GM04504 (cell line): ENCODE measurements at places on chromosomes 1 and 21.

- DNase-seq: no peak
Observed at GRCh38 chr1:220473440-220473839, 54.5 kb upstream of the MARK1 start.

DNA sequence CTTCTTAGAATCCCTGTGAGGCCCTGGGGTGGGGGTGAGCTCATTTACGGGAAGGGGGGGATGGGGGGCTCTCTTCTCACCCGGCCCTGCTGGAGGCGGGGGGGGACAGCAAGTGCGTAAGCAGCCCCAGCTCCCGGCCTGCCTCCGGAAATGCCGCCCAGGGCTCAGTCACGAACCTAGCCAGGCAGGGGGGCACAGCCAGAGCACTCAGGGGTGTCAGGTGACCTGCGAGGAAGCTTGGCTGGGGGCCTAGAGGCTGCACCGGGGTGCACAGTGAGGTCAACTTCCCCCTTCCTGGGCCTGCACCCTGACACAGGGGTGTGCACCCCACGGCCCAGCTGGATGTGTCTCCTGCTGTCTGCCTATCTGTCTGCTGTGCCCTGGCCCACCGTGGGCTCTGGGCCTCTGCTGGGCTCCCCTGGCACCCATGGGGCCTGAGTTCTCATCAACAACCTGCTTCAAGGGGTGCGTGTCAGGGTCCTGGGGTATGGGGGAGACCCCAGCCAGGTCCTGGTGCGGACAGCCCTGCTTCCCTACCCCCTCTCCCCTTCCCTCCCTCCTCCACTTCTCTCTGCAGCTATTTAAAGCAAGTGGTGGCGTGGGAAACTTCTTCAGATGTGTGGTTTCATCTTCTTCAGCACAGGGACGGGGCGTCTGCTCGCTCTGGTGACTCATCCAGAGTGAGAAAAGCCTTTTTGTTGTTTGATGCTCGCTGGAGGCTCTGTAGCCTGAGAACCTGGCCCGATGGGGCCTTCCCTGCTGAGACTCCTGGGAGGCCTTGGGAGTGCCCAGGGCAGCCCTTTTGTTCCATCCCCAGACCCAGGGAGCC is 92.5 kb upstream of the RUNX3 start:
- DNase-seq: peak; percentile 96

GRCh38 chr1:36366091-36366661 is 19.5 kb downstream of the STK40 start:
- no peak for DNase-seq

GRCh38 chr1:8165595-8166360 is 139.7 kb upstream of the ERRFI1 start:
- no peak for DNase-seq

DNA sequence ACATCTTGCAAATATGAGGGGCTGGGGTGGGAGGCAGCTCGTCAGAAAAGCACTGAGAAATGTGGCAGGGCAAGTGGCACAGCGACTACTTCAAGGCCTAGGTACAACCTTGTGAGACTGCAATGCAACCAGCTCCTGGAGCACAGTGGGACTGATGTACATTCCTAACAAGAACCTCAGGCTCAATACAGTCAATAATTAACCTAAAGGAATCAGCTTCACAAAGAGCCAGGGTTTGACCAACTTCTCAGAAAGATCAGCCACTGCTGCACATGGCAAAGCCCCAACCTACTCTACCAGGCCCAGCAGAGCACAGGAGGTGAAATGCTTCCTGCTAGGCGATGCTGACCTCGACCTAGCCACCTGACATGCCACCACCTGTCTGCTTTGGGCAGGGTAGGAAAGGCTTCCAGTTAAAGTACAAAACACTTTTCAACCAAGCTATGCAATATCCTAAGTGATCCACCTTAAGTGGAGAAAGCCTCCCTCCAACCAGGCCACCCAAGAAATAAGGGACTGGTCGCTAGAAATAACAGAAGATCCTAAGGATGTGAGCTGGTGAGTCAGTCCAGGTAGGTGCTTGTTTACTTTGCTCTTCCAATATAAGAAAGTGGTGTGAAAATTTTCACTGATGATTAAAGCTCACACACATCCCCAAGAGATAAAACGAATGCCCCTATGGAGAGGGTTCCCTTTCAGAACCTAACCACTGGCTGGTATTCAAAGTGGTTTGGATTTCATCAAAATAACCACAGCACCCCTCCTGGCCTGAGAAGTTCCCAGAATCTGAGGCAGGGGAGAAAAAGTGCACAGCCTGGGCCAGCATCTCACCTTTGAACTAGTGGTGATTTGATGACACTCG is 2.1 kb downstream of the RIPK4 start:
- DNase-seq: no peak

GRCh38 chr1:96445302-96445701 is 276.3 kb upstream of the PTBP2 start:
- no peak for DNase-seq

- DNase-seq: no peak
Observed at GRCh38 chr1:10399444-10399941, 629 bp downstream of the PGD start.

GRCh38 chr1:106907795-106908194 is 148.7 kb upstream of the PRMT6 start:
- DNase-seq: no peak

DNA sequence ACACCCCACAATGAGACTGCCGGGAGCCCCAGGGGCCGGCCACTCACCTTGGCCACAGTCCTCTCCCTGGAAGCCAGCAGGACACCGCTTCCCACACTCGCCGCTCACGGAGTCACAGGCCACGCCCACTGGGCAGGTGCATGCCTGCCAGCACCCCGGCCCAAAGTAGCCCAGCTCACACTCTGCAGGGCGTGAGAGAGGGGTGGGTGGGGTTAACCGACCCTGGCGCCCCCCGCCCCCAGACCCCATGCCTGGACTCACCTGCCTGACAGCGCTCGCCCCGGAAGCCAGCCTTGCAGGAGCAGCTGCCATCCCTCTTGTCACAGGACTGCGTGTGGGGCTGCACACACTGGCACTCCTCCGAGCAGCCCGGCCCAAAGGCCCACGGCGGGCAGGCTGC is 50.7 kb downstream of the ARHGEF16 start:
- no peak for DNase-seq

GRCh38 chr1:119466445-119466844 is 40.6 kb upstream of the HSD3B1 start:
- DNase-seq: no peak

GRCh38 chr1:93559045-93559444 is 111.1 kb downstream of the FNBP1L start:
- DNase-seq: no peak

DNA sequence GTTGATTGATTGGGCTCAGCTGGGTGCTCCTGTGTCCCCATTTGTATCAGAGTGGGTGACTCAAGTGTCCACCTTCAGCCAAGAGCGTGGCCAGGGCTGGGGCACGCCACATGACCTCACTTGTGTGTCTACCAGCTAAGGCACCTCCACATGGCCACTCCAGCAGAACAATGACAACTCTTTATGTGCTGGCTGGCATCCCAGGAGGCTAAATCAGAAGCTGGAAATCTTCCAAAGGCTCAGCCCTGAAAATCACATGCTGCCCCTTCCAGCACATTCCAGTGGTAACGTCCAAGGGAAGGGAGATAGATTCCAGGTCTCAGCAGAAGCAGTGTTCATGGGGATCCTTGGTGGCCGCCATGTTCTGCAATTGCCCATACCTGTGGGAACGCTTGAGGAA is 585.5 kb downstream of the AJAP1 start:
- DNase-seq: no peak

DNA sequence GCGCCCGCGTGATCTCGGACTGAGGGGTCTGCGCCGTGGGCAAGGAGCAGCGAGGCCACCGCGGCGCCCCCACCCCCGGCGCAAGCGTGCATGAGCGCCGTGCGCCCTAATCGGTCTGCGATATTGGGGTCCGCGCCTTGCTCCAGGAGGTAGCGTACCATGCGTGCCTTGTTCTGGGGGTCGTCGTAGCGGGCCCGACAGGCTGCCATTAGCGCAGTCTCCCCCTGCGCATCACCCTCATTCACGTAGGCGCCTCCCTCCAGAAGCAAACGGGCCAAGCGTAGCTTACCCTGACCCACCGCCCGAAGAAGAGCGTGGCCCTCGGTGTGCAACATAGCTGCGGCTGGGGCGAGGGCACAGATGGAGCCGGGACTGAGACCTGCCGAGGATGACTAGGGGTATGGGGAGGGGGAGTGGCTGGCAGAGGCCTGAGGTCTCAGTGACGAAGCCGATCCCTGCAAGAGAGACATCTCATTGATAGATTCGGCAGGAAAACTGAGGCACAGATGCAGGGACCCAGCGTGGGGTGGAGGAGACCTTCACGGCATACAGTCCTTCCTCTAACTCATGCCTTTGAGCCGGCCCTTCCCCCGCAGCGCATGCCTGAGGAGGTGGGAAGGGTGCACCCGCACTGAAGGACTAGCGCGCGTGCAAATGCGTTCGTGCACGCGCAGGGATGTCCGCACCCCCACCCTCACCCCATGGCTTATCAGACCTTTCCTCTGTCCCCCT is 2.8 kb downstream of the ANKRD34A start:
- DNase-seq: no peak

- DNase-seq: no peak
Observed at GRCh38 chr1:183222909-183223308, 36.8 kb downstream of the LAMC2 start.

DNA sequence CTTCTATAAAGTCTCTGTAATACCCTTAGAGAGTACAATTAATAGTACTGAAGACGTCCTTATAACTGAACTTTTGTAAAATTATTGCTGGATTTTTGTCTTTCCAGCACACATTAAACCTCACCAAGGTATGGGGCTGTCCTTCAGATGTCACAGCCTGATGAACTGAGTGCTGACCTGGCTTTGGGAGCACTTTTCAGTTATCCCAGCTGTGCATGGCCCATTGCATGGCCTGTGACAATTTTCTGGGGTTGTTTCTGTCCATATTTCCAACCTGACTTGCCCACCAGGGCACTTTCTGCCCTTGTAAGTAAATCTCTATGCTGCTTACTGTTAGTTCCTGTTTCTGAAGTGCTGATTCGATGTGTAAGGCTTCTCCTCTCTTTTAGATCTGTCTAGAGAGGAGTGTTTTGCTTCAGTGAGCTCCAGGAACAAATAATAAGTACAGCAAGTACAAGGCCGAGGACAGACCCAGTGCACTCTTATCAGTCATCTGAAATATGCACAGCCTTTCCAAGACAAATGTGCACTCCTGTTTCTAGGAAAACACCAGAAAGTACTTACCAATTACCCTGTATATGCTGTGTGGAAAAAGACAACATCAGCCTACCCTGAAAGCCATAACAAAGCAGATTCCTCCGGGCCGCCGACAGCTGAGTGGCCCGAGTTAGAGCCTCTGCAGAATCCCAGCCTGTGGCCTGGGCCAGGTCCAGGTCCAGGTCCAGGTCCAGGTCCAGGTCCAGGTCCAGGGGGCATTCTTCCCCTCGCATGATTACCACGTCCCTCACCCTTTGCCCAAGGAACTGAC is 121.7 kb downstream of the DHRS3 start:
- DNase-seq: no peak

DNA sequence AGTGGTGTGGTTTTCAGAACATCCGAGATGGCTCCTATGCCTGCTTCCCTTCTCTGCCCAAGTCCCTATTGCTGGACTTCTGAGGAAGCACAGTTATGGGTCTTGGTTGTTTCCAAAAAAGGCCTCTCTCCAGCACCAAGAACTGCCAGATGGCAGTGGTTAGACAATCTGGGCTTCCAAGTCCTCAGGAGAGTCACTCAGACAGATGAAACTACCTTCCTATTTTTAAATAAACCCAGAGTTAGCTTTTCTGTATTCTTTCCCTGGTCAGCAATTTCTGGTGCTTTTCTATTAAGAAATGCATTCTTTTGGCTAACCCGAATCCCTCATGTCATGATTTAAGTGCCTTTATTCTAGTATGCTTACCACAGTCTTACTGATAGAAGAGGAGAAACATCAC is 245.9 kb downstream of the PRDM2 start:
- no peak for DNase-seq

- no peak for DNase-seq
Observed at GRCh38 chr1:12573015-12573825, 44.8 kb downstream of the DHRS3 start.

DNA sequence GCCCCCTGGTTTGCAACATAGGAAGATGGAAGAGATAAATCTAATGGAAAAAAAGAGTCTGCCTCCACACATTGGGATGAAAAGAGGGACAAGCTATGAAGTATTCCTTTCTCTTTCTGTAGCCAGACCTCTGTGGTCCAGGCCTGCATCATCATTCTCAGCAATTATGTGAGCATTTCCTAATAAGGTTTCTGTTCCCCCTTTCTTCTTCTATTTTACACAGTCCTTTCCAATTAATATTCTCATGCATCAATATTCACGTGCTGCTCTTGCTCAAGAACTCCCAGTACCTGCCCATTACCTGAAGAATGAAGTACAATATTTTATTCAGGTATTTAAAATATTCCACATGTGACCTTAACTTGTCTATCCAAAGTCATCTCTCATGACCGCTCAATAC is 8.2 kb upstream of the SLC30A1 start:
- no peak for DNase-seq

DNA sequence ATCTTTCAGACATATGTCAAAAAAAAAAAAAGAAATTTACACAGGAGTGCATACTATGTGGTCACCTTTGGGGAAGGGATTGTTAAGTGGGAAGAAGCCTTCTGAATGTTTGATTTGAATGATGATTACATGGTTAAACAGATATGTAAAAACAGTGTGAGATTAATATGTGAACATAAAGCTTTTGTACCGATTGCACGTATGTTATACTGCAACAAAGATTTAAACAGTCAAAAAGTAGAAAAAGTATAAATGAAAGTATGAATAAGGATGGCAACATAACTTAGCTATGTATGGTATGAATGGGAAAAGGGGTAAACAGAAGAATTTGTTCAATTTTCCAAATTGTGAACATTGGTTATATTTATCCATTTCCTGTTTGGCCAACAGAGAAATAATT is 10.0 kb upstream of the PLPP3 start:
- no peak for DNase-seq

GRCh38 chr1:88730995-88731394 is 46.9 kb downstream of the PKN2 start:
- DNase-seq: no peak
